ENCODE measurements at places on chromosomes 12 and 14.

GRCh38 chr12:113838896-113839295, 127.2 kb downstream of the RBM19 start:
- DNase-seq: no peak

- no peak for DNase-seq
Measured at GRCh38 chr12:64173456-64173855, 48.6 kb downstream of the KICS2 start.

GRCh38 chr12:30104971-30105370, 321.2 kb upstream of the TMTC1 start:
- no peak for DNase-seq

- no peak for DNase-seq
Measured at GRCh38 chr14:106021832-106022231, 495.4 kb downstream of the TMEM121 start.

- DNase-seq: no peak
Measured at GRCh38 chr14:57870686-57871457, 5.0 kb upstream of the SLC35F4 start.

Measured in Kasumi-1 (cell line).